ENCODE measurements at places on chromosomes 3 and 15. TPM values are rescaled to one million over a fixed set of nuclear protein-coding genes. Genes with fewer than 3 reads are reported as not detected.

The MCTP2 gene
- 1.1 TPM for total RNA-seq

The PRSS50 gene
- not detected for total RNA-seq

The PCOLCE2 gene
- total RNA-seq = 3.5 TPM

The GTF2E1 gene
- total RNA-seq = 8.2 TPM

The CYP1A2 gene
- not detected for total RNA-seq

The CEP19 gene
- total RNA-seq = 5.6 TPM

The ALG1L2 gene
- not detected for total RNA-seq

The SLC49A4 gene
- 20.1 TPM for total RNA-seq

The SLC2A2 gene
- not detected for total RNA-seq

The CORO2B gene
- 11.6 TPM for total RNA-seq

The ALAS1 gene
- 24.8 TPM for total RNA-seq

The ROPN1B gene
- total RNA-seq = not detected

The CISH gene
- 3.1 TPM for total RNA-seq

The AGTR1 gene
- total RNA-seq = 15.6 TPM

The STARD9 gene
- 3.2 TPM for total RNA-seq

The C2CD4B gene
- 0.77 TPM for total RNA-seq

The ZNF80 gene
- not detected for total RNA-seq

The MAGI1 gene
- 16.7 TPM for total RNA-seq

The GOLGA6L4 gene
- total RNA-seq = under 0.01 TPM

All from pericardium fibroblast (primary cell).